ENCODE measurements at places on chromosomes 16 and 17.

GRCh38 chr16:57643147-57643874 is 14.9 kb downstream of the ADGRG1 start:
- no peak for DNase-seq

- DNase-seq: no peak
Measured at GRCh38 chr17:34068571-34068970, 186.5 kb upstream of the CCL2 start.

DNA sequence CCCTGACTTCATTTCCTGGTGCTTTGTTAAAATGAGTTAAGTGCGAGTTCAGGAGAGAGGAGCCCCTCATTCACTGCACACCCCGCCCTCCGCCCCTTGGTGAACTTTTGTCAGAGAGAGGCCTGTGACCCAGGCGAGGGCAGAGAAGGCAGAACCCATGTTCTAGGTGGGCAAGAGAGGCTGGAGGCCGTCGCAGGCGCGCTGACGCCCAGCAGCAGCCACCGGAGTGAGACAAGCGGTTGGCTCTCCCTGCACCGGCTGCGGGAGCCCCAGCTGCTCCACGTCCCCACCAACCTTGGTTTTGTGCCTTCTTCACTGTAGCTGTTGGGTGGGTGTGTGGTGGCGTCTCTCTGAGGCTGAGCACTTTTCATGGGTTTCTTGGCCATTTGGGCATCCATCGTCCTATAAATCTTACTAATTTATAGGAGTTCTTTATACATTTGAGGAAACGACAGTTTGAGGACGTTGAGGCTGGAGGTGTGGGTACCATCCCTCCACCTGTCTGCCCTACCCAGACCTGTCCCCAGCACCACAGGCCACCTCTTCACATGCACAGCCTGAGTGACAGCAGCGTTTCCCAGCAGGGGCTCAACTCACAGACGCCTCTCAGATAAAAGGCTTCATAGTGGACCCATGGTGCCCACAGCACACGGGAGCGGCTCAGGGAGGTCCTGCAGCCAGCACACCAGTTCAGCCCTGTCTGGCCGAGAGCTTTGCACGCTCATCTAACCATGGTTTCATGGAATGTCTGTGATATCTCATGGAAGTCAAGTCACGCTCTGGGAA is 45.2 kb upstream of the CBFA2T3 start:
- DNase-seq: no peak

GRCh38 chr17:74528491-74529199 is 2.6 kb downstream of the CD300LB start:
- DNase-seq: no peak

DNA sequence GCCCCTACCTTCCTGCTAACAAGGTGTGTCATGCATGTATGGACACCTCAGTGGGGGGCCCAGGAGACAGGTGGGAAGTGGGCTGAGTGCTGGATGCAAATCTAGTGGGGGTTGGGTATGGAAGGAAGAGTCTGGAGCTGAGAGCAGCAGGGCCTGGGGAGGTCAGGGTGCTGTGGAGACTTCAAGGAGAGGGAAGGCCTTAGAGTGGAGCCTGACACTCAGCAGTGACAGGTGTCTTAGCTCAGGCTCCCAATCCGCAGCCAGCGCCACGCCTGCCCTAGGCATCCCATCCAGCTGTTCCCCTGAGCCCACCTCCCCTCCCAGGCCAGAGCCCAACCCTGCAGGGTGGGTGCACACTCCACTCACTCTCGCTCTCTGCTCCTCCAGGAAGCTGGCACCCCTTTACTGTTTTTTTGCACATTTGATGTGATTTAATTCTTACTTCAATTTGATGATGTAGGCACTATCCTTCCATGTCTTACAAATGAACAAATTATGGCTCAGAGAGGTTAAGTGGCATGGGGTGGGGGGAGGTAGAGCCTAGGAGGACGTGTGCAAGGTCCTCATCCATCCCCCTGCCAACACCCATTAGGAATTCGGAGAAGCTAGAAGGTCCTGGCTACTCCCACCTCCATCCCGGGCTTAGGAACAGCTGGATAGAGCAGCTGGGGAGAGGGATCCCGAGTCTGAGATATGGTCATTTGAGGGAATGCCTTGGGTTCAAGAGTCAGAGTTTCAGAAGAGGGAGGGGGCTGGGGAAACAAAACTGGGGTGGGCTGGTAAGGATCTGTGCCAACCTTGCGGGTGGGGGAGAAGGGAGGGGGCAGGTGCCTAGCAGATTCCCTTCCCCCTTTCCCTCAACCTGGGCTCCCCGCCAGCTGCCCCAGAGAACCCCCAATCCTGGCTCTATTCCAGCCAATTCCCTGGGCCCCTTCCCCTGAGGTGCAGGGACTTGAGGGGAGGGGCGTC is 2.1 kb downstream of the FAM171A2 start:
- DNase-seq: no peak
